Spleen (tissue), 13 donors: ENCODE measurements at places on chromosomes 3 and 15. TPM values are rescaled to one million over a fixed set of nuclear protein-coding genes. Genes with fewer than 3 reads are reported as not detected.

TNFSF10 gene
- polyA plus RNA-seq, result 19.5 TPM

CALML4 gene
- polyA plus RNA-seq, result 8.2 TPM

CCDC39 gene
- not detected for polyA plus RNA-seq

TRIP4 gene
- 17.3 TPM for polyA plus RNA-seq

CHRFAM7A gene
- polyA plus RNA-seq, result 0.22 TPM

PXK gene
- 19.9 TPM for polyA plus RNA-seq

SPG11 gene
- 53.2 TPM for polyA plus RNA-seq

TMC3 gene
- not detected for polyA plus RNA-seq

GRCh38 chr15:91952216-91952615 is 98.7 kb downstream of the SLCO3A1 start:
- DNase-seq, result no peak

DNA sequence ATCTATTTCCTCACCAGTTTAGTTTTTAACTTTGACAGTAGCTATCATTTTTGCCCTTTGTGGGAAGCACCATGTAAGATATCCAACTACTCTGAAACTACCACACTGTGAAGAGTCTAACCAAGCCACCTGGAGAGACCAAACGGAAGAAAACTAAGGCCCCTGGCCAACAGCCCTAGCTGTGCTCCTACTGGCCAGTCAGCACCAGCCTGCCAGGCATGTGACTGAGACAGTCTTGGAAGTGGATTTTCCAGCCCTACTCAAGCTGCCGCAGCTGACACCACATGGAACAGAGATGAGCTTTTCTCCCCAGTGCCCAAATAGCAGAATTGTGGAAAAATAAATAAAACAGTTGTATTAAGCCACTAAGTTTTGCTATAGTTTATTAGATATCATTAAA is 2.9 kb upstream of the TBC1D5 start:
- no peak for DNase-seq

GRCh38 chr15:58217460-58217859 is 79.3 kb downstream of the AQP9 start:
- no peak for DNase-seq

GRCh38 chr15:31782951-31783350 is 247.4 kb upstream of the CHRNA7 start:
- no peak for DNase-seq

GRCh38 chr15:60660290-60661051 is 181.5 kb upstream of the ICE2 start:
- no peak for DNase-seq

- no peak for DNase-seq
Observed at GRCh38 chr3:182957676-182958266, 22.6 kb downstream of the DCUN1D1 start.

DNA sequence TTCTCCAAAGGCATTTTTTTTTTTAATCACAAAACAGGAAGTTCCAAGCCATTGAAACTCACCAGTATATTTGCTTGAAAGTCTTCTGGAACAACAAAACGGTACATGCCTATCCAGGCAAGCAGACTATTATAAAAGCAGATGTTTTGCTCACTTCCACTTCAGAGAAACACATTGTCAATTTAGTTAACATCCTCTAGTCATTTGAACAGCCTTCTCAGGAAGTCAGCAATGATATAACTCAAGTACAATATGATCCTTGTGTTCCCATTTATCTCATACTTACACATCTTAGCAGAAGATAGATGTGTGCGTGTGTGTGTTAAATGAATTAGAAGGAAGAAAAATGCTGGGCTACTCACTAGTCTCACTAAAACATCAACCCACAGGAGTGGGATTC is 30.4 kb downstream of the MECOM start:
- no peak for DNase-seq

- no peak for DNase-seq
Observed at GRCh38 chr3:169939320-169939719, 27.3 kb upstream of the SEC62 start.

DNA sequence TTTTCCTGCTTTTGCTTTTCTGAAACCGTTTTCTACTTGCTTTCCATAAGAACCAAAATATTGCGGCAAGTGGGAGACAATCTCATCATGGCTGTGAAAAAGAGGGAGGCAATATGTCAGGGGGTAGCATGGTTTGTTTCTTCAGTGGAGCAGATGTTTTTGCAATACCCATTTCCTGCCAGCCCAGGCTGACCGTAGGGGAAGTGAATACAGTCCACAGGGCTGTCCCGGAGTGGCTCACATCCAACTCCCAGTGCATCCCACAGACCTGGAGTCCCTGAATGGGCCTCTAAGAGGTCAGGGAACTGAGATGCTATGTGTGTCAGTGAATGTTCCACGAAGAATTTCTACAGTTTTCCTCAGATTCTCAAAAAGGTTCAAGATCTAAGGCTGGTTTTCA is 69.6 kb downstream of the EPHB1 start:
- peak; percentile 59 for DNase-seq

GRCh38 chr15:78808550-78808949 is 2.7 kb downstream of the ADAMTS7 start:
- no peak for DNase-seq

DNA sequence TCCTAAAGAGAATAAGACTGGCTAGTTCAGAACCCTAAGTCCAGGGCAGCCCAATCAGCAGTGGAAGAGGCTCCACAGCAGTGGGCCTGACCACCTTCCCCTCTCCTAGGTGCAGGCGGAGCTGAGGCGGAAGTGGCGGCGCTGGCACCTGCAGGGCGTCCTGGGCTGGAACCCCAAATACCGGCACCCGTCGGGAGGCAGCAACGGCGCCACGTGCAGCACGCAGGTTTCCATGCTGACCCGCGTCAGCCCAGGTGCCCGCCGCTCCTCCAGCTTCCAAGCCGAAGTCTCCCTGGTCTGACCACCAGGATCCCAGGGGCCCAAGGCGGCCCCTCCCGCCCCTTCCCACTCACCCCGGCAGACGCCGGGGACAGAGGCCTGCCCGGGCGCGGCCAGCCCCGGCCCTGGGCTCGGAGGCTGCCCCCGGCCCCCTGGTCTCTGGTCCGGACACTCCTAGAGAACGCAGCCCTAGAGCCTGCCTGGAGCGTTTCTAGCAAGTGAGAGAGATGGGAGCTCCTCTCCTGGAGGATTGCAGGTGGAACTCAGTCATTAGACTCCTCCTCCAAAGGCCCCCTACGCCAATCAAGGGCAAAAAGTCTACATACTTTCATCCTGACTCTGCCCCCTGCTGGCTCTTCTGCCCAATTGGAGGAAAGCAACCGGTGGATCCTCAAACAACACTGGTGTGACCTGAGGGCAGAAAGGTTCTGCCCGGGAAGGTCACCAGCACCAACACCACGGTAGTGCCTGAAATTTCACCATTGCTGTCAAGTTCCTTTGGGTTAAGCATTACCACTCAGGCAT is 33.7 kb downstream of the VIPR1 start:
- DNase-seq, result peak; percentile 69

GRCh38 chr15:52798529-52799101 is 8.5 kb upstream of the ONECUT1 start:
- DNase-seq, result no peak

GRCh38 chr3:156681002-156681401 is 6.6 kb downstream of the TIPARP start:
- no peak for DNase-seq

DNA sequence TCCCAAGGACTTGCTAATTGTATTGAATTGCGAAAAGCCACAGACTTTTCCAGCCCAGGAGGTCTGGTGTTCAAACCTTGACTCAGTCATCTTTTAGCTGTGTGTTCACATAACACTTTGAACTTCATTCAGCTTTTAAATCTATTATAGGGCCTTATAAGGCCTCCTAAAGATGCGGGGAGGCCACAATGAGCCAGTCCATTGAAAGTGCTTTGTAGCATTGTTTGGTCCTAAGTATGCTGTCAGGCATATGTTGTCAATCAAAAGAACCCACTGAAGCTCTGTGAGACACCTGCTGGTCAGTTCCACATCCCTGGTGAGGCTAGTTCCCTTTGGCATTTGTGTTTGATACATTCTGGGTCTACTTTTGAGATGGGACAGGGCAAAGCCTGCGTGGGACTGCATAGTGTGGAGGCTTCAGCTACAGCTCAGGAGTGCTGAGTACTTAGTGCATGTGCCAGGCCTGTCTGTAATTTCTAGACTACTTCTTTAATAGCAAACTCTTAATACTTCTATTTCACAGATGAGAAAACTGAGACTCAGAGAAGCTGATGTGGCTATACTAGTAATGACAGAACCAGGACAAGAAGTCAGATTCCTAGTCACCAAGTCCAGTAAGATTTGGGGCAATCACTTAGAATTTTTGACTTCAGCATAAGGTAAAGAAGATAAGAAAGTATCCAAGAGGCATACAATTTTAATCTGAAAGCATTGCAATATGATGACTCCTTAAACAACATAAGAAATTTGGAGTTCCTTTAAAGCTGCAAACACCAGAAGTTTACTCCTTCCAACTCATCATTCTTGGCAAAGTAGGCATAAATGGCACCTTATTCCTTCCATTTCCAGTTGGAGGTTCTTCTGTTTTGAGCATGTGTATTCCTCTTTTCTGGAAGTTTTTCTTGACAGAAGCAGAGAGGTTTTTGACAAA is 213.0 kb downstream of the PDCD6IP start:
- DNase-seq, result no peak

DNA sequence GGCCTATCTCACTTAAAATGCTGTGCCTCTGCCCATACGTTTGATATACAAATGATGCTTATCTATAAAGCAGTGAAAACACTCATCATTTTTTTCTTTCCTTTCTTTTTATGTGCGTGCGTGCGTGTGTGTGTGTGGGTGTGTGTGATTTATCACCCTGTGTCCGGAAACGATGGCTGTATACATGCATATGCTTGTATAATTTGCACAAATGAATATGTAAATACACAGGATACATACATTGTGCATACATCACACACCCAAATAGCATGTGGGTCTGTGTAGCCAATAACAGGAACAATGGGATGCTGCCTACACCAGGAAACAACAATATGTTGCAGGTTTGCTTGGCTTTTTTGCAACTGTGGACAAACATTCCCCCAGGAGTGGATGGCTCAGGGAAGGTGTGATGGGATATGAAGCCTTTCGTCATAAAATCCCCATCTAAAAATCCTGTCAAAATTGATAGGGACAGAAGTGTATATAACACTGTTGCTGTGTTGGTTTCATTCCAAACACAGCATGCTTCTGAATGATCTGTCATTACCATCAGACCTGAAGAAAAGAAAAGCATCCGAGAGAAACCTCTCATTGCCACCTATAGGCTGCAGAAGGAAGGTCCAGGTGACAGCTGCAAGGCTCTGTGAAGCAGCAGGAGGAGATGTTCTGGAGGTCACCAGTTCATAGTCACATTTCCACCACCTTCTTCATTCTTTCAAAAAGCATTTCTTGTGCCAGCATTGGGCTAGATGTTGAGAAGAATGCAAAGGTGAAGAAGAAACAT is 503.9 kb upstream of the NR2F2 start:
- no peak for DNase-seq

GRCh38 chr3:163548015-163548414 is 1530.3 kb downstream of the SI start:
- no peak for DNase-seq

DNA sequence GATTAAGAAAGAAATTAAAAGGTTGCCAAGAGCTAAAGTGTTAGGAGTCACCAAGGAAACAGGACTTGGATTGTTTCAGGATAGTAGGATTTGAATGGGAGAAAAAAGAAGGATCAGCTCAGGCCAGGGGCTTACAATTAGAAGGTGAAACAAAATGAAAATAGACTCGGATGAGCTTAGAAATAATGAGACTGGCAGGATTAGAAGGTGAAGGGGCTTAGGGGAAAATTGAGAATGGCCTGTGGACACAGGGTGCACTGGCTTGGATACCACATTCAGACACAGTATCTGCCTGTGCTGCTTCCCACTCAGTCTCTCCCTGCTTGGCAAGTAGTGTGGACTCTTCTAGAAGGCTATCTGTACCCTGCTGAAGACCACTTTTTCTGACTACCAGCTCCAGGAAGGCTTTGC is 206.1 kb upstream of the ATP10A start:
- no peak for DNase-seq
